ENCODE measurements at places on chromosomes 2 and 18. TPM values are rescaled to one million over a fixed set of nuclear protein-coding genes. Genes with fewer than 3 reads are reported as not detected.

Gene SMCHD1
- polyA plus RNA-seq, result 24.3 TPM

Gene IL37
- not detected for polyA plus RNA-seq

Gene ANKRD44
- 10.1 TPM for polyA plus RNA-seq

Gene NXPH2
- polyA plus RNA-seq, result 3.2 TPM

Gene CYB5A
- polyA plus RNA-seq, result 325 TPM

Gene OSBPL6
- 0.67 TPM for polyA plus RNA-seq

Gene ASTL
- 0.67 TPM for polyA plus RNA-seq

Gene QPCT
- 17.7 TPM for polyA plus RNA-seq

Gene CD207
- 0.35 TPM for polyA plus RNA-seq

Gene OTOF
- polyA plus RNA-seq, result 0.33 TPM

Gene PID1
- polyA plus RNA-seq, result 66.1 TPM

Gene ANO7
- polyA plus RNA-seq, result 0.87 TPM

Gene ZAP70
- 0.75 TPM for polyA plus RNA-seq

Gene PSMA8
- not detected for polyA plus RNA-seq

Gene FEV
- not detected for polyA plus RNA-seq

Gene HOXD8
- polyA plus RNA-seq, result 36.9 TPM

Gene LIMS1
- polyA plus RNA-seq, result 38.8 TPM

DNA sequence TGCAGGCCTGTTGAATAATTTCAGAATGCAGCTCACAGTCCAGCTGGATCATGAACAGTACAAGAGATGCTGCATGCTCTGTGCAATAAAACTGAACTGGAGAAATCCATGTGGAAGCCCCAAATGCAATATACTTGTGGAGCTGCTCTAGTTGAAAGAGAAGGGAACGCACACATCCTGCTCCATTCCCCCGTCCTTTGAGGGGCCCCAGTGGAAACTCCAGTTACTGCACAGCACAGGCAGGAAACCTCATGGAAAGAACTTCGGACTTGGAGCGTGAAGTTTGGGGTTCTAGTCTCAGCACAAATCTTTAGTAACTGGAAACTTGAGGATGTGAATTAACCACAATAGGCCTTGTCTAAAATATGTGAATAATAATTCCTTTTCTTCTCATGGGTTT lies 73.2 kb downstream of the PLA2R1 start:
- no peak for DNase-seq

DNA sequence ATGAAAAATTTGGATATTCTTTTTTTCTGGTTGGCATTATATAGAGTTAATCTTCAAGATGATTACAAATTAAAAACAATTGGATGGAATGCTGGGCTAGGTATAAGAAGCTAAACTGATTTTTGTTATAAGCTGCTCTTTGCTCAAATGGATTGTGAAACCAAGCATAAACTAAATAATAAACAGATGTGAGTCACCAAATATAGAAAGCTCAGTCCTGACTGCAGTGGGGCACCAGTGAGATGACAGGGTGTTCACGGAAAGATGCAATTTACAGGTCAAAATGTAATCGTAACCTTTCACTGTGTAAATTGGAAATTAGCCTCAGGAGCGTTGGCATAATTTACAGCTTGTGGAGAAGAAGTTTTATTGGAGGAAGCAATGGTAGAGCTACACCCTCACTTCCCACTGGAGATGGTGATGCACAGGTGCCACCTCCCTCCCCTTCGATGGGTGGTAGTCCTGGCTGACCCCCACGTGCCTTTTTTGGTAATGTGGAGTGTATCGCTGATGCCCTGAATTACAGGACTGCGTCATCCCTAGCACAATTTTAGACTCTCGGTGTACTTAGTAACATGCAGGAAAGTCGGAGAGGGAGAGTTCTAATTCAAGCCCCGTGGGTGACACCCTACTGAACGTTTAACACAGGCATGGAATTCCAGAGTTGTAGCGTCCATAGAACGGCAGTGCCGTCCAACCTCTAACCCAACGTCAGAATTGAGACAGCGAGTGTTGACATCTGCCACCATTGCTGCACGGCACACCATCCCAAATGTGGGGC lies 73.9 kb upstream of the NFATC1 start:
- no peak for DNase-seq

DNA sequence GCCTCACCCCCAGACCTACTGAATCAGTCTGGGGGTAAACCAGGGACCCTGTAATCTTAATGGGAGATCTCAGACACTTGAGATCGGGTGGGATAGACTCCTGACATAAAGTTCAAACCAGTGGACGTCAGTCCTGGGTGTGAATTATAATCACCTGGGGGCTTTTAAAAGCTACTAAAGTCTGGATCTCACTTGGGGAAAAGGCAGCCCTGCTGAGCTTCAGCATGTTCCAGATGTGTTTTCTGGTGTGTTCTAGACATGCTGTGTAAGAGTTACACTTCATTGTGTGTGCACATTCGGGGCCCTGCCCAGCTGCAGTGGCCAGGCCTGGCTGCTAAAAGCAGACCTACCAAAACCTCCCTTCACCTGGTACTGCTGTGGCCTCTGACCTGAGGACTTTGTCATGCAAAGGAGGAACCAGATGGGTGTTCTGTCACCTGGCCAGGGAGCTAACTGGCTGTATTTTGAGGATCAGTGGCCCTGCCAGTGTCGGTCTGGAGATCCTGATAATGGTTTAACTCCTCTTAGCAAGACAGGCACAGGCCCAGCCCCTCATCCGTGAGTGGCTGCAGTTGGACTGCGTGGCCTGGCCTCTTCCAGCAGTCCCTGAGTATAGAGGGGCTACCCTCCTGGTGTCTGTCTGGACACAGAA lies 10.6 kb downstream of the RRM2 start:
- DNase-seq, result no peak

GRCh38 chr2:214052235-214052634 lies 358.6 kb upstream of the VWC2L start:
- DNase-seq, result no peak

GRCh38 chr2:170660409-170660808 lies 54.7 kb upstream of the SP5 start:
- DNase-seq, result no peak

GRCh38 chr2:200411831-200412230 lies 98.0 kb downstream of the KCTD18 start:
- no peak for DNase-seq

DNA sequence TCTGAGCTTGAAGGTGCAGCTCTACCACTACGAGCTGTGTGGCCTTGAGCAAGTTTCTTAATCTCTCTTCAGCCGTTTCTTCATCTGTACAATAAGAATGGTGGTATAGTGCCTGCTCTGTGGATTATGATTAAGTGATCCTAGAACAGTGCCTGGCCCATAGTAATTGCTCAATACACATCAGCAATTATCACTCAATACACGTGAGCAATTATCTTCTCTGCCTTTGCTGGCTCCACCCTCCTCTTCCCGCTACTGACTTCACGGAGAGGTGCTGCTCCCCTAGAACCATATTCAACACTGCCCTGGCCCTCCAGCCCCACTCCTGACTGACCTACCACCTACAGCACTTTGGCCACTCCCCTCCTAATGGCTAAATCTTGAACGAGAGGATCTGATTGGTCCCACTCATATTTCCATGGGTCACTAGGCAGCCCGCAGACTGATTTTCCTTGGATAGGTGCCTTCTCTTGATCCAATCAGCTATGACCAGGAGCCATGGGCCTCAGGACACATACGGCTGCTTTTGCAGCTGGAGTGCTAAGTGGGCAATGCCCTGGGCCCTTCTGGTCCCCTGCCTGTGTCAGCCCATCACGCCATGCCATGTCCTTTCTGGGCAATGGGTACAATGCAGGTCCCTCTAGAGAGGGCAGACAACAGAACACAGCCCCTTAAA lies 77.5 kb downstream of the STPG4 start:
- peak; percentile 17 for DNase-seq

DNA sequence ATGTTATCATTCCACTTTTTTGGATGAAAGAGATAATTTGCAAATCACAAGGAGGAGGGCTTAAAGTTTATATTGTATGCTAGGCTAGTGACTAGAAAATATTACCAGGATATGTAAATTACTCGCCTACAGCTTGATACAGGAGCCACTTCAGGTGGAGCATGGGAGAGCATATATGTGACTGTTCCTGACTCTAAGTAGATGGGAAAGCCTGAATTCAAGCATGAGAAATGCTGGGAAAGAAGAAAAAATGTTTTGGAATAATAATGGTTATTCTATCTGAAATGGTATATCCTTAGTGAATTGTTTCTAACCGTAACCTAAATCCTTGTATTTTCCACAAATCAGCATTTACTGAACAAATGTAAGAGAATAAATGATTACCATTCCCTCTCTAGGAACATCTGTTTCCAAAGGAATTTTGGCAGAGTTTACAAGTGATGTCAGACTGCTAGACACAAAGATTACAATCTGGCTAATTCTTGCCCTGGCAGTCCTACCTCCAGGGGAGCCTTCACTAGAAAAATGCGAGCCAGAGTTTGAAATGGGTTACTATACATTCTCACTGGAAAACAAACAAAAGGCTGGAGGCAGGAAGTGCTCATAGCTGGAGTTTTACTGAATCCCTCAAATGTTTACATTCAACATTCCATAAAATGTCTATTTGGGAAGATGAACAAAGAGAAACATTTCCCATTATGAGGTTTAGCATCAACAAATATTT lies 129.4 kb upstream of the MAPRE2 start:
- no peak for DNase-seq

- DNase-seq, result no peak
Observed at GRCh38 chr2:121171625-121172119, 113.3 kb downstream of the TFCP2L1 start.

GRCh38 chr2:99336804-99337112 lies 431 bp upstream of the EIF5B start:
- DNase-seq, result no peak

DNA sequence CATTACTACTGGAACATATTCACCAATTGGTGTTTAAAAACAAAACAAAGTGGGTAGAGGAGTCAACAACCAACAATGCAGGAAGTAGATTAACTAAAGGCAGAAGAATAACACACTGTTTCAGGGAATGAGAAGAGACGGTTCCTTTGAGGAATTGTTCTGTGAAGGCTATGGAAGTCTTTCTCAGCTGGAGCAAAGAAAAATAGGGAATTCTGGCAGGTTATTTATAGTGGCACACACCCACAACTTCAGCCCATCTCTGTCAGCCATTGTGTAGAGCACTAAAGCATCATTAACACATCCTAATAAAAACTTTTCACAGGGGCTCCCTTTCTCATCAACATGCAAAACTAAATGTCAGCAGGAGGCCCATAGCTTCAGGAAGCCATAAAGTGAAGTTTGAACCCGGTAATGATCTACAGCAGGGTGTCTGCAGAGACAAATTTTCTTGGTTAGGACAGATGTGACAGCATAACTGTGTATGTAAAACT lies 113.6 kb downstream of the CDH2 start:
- no peak for DNase-seq

GRCh38 chr2:172119089-172119488 lies 16.4 kb upstream of the DLX2 start:
- DNase-seq, result no peak

- no peak for DNase-seq
Observed at GRCh38 chr2:46136481-46136880, 160.7 kb upstream of the EPAS1 start.

GRCh38 chr2:54076586-54076985 lies 38.8 kb upstream of the ACYP2 start:
- no peak for DNase-seq

GRCh38 chr2:136205615-136206014 lies 87.7 kb upstream of the CXCR4 start:
- no peak for DNase-seq

DNA sequence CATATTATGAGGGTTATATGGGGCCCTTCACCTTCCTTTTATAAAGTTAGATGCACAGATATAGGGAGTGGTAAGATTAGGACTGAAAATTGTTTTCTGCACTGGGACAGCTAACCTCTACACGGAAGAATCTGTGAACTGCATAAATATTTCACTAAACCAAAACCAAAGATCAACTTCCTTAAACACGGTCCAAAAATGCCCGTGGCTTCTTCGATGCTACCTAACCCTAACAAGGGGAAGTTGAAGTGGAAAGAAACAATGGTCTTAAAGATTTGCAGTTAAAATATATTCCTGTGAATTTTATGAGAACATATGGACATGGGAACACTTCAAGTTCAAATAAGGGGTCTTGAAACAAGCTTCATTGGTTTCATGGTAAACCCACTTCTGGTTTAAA lies 33.3 kb upstream of the PAX3 start:
- DNase-seq, result no peak

DNA sequence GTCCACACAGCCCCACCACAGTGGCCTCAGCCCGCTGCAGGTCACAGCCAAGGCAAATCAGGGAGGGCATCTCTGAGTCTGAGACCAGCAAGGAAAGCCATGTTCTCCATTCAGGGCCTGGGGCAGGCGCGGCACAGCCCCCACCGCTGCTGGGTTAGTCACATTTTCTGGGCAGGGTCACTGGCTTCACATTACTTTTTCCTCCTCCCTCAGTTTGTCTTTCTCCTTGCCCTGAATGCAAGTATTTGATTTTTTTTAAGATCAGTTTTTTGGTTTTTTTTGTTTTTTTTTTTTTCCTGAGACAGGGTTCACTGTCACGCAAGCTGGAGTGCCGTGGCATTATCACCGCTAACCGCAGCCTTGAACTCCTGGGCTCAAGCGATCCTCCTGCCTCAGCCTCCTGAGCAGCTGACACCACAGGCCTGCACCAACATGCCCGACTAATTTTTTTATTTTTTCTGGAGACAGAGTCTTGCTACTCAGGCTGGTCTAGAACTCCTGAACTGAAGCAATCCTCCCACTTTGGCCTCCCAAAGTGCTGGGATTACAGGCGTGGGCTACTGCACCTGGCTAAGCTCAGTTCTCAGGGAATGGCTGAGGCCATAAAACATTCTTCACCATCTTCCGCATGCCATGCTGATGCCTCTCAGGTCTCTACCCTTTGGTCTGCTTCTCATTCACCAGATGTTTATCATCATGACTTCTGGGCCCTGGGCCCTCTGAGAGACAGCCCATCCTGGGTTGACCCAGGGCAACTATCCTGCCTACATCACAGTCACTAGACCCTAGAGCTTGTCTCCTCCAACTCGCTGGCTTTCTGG lies 628 bp upstream of the CAPG start:
- DNase-seq, result no peak

- DNase-seq, result no peak
Observed at GRCh38 chr18:72181241-72181764, 362.8 kb downstream of the CBLN2 start.

GRCh38 chr2:38454081-38454480 lies 77.0 kb upstream of the ATL2 start:
- DNase-seq, result no peak

GRCh38 chr2:186927185-186927866 lies 78.4 kb upstream of the ZSWIM2 start:
- no peak for DNase-seq

GRCh38 chr2:133293544-133294353 lies 274.5 kb downstream of the NCKAP5 start:
- peak; percentile 19 for DNase-seq

DNA sequence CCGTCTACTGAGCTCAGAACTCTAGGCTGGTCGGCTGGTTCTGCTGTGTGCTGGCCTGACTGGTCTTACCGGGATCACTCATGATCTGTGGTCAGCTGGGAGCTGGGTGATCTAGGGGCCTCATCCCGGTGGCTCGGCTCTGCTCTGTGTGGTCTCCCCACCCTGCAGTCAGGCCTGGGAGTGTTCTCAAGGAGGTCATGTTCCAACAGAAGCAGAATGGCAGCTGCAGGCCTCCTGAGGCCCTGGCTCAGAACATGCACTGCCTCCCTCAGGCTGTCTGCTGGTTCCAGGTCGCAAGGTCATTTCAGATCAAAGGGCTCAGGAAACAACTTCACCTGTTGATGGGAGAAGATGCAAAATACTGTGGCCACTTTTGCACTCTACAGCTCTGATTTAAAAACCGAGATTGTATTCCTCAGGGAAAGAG lies 81.1 kb upstream of the RFX8 start:
- no peak for DNase-seq

Measured in ovary (tissue), 10 donors.